Psoas muscle (tissue), 8 donors: ENCODE measurements at places on chromosomes 4 and X. TPM values are rescaled to one million over a fixed set of nuclear protein-coding genes. Genes with fewer than 3 reads are reported as not detected.

Gene CEP135
- total RNA-seq, result 1.1 TPM

Gene SLC9B1
- not detected for total RNA-seq

Gene RASL11B
- total RNA-seq, result not detected

Gene CENPVL2
- not detected for total RNA-seq

DNA sequence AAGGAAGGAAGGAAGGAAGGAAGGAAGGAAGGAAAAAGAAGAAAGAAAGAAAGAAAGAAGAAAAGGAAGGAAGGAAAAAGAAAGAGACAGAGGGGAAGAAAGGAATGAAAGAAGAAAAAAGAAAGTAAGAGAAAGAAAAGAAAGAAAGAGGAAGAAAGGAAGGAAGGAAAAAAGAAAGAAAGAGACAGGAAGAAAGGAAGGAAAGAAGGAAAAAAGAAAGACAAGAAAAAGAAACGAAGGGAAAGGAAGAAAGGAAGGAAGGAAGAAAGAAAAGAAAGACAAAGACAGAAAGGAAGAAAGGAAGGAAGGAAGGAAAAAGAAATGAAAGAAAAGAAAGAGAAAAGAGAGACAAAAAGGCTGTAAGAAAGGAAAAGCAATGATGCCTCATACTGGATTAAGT, 101.1 kb upstream of the PPP2R3B start:
- no peak for DNase-seq

GRCh38 chr4:726235-726787, 20.7 kb downstream of the PCGF3 start:
- DNase-seq, result no peak

GRCh38 chrX:149470955-149471354, 34.2 kb downstream of the IDS start:
- peak; percentile 72 for DNase-seq

GRCh38 chr4:134027931-134028330, 173.7 kb downstream of the PABPC4L start:
- DNase-seq, result no peak
